ENCODE measurements at places on chromosomes 5 and 9. TPM values are rescaled to one million over a fixed set of nuclear protein-coding genes. Genes with fewer than 3 reads are reported as not detected.

The GPR21 gene
- polyA plus RNA-seq, result 2.7 TPM

The PCDHB4 gene
- 6.3 TPM for polyA plus RNA-seq

The ATG12 gene
- polyA plus RNA-seq, result 73.2 TPM

The CCL27 gene
- 1.0 TPM for polyA plus RNA-seq

The GARIN3 gene
- not detected for polyA plus RNA-seq

The PFN3 gene
- 1.00 TPM for polyA plus RNA-seq

The SHOC1 gene
- 0.05 TPM for polyA plus RNA-seq

The ADGRD2 gene
- polyA plus RNA-seq, result 26.1 TPM

The TGFBI gene
- 66.1 TPM for polyA plus RNA-seq

The LEAP2 gene
- polyA plus RNA-seq, result 3.2 TPM

The PCDHGA4 gene
- polyA plus RNA-seq, result 9.9 TPM

The CER1 gene
- 0.49 TPM for polyA plus RNA-seq

The WASHC1 gene
- polyA plus RNA-seq, result 15.7 TPM

The SLC25A2 gene
- 0.15 TPM for polyA plus RNA-seq

The CCNJL gene
- 6.7 TPM for polyA plus RNA-seq

The OR1Q1 gene
- not detected for polyA plus RNA-seq

The CARD19 gene
- 75.3 TPM for polyA plus RNA-seq

The NRARP gene
- 14.0 TPM for polyA plus RNA-seq

The MYMK gene
- polyA plus RNA-seq, result not detected

The PRRX2 gene
- polyA plus RNA-seq, result 4.1 TPM

The DIRAS2 gene
- 48.5 TPM for polyA plus RNA-seq
